ENCODE measurements at places on chromosomes 7 and 10. TPM values are rescaled to one million over a fixed set of nuclear protein-coding genes. Genes with fewer than 3 reads are reported as not detected.

The SLC16A9 gene
- not detected for total RNA-seq

The ZNF117 gene
- total RNA-seq, result 1.9 TPM

The GPC2 gene
- 18.7 TPM for total RNA-seq

The PPA1 gene
- 69.0 TPM for total RNA-seq

The SYT15B gene
- total RNA-seq, result not detected

The NCF1 gene
- 3.9 TPM for total RNA-seq

- peaks cover 36% of the 10 kb centered on the region for H3K36me3 ChIP-seq
- no peaks in the 10 kb centered on the region for H3K4me1 ChIP-seq
- DNase-seq, result no peak
- no peak overlapping the region for H3K27ac ChIP-seq
- H3K4me3 ChIP-seq, result no peak overlapping the region
Observed at GRCh38 chr10:13636776-13637175, 50.0 kb downstream of the PRPF18 start.

- H3K4me1 ChIP-seq, result no peaks in the 10 kb centered on the region
- H3K36me3 ChIP-seq, result no peaks in the 10 kb centered on the region
- DNase-seq, result no peak
- no peaks in the 10 kb centered on the region for H3K27me3 ChIP-seq
Observed at GRCh38 chr7:70893422-70893821, 238.5 kb upstream of the GALNT17 start.

GRCh38 chr7:133678137-133678814, 425.4 kb downstream of the EXOC4 start:
- DNase-seq, result no peak
- H3K27ac ChIP-seq, result no peak overlapping the region
- H3K27me3 ChIP-seq, result no peaks in the 10 kb centered on the region
- no peaks in the 10 kb centered on the region for H3K36me3 ChIP-seq
